ENCODE measurements at places on chromosomes 2 and 18. TPM values are rescaled to one million over a fixed set of nuclear protein-coding genes. Genes with fewer than 3 reads are reported as not detected.

DNA sequence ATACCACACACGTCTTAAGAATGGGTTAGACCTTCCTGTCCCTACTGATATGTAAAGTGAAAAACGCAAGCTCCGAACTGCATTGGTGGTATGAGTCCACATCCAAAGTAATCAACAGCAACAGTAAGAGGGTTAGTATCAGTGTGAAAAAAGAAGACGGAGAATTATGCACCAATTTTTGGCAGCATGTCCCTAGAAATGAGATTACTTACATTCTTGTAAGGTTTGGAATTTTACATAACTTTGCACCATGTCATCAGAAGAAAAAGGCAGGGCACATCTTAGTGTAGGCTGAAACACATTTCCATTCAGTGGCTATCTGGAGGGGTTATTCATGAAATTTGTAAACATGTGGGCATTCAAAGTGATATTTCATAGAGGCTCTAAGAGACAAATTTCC lies 88.2 kb downstream of the LONRF2 start:
- peaks cover 18% of the 10 kb centered on the region for H3K4me1 ChIP-seq
- H3K27me3 ChIP-seq, result no peaks in the 10 kb centered on the region
- H3K36me3 ChIP-seq, result no peaks in the 10 kb centered on the region
- H3K4me3 ChIP-seq, result no peak overlapping the region
- H3K27ac ChIP-seq, result no peak overlapping the region

- H3K36me3 ChIP-seq, result peaks cover 2% of the 10 kb centered on the region
- no peak overlapping the region for H3K27ac ChIP-seq
- no peaks in the 10 kb centered on the region for H3K27me3 ChIP-seq
- no peak overlapping the region for H3K4me3 ChIP-seq
These were observed 102.3 kb downstream of the OSR1 start for GRCh38 chr2:19256121-19256601.

The NPPC gene
- 0.57 TPM for total RNA-seq

The CHRNG gene
- total RNA-seq, result not detected

The SKOR2 gene
- not detected for total RNA-seq

GRCh38 chr2:239829326-239829725 lies 195.8 kb downstream of the NDUFA10 start:
- no peak for DNase-seq
- no peaks in the 10 kb centered on the region for H3K36me3 ChIP-seq
- peaks cover 2% of the 10 kb centered on the region for H3K27me3 ChIP-seq
- H3K27ac ChIP-seq, result no peak overlapping the region
- H3K4me1 ChIP-seq, result no peaks in the 10 kb centered on the region

- peaks cover 78% of the 10 kb centered on the region for H3K4me1 ChIP-seq
- H3K4me3 ChIP-seq, result no peak overlapping the region
- no peaks in the 10 kb centered on the region for H3K27me3 ChIP-seq
- H3K27ac ChIP-seq, result no peak overlapping the region
- H3K36me3 ChIP-seq, result no peaks in the 10 kb centered on the region
These were observed 69.5 kb downstream of the INPP4A start for GRCh38 chr2:98514096-98514639.

The COLEC12 gene
- not detected for total RNA-seq

GRCh38 chr18:43278355-43278754 lies 1.1 kb upstream of the SYT4 start:
- H3K36me3 ChIP-seq, result no peaks in the 10 kb centered on the region
- DNase-seq, result no peak
- no peak overlapping the region for H3K4me3 ChIP-seq

GRCh38 chr2:228378696-228379425 lies 197.4 kb upstream of the SPHKAP start:
- no peaks in the 10 kb centered on the region for H3K36me3 ChIP-seq
- DNase-seq, result no peak
- no peaks in the 10 kb centered on the region for H3K27me3 ChIP-seq
- H3K4me1 ChIP-seq, result no peaks in the 10 kb centered on the region

- peak overlapping the region; percentile 97 for H3K4me3 ChIP-seq
- peaks cover 91% of the 10 kb centered on the region for H3K36me3 ChIP-seq
These were observed 3.4 kb downstream of the CYTIP start for GRCh38 chr2:157440404-157441071.

- H3K27me3 ChIP-seq, result no peaks in the 10 kb centered on the region
- peaks cover 31% of the 10 kb centered on the region for H3K4me1 ChIP-seq
These were observed 866 bp upstream of the SF3B6 start for GRCh38 chr2:24076849-24077534.

DNA sequence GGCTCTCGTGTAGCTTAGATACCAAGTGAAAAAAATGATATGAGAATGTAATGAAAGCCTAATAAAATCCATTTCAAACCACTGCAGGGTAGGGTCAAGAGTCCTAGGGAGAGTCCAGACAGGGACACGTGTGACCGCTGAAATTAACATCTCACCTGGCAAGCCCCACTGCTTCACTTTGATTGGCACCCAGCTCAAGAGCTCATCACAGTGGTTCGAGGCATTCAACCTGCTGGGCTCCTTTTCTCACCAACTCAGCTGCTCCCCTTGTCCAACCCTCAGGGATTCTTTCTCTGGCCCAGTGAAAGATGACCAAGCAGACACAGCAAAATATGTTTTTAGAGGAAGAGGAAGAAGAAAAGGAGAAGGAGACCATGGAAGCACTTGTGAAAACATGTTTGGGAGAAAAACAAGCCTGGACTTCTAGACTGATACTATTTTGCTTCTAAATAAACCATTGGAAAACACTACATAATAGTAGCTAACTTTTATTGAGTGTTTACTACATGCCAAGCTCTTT lies 49.2 kb upstream of the CREB1 start:
- no peak for DNase-seq
- no peaks in the 10 kb centered on the region for H3K27me3 ChIP-seq
- no peaks in the 10 kb centered on the region for H3K36me3 ChIP-seq
- H3K4me1 ChIP-seq, result peaks cover 35% of the 10 kb centered on the region
- no peak overlapping the region for H3K27ac ChIP-seq
- no peak overlapping the region for H3K4me3 ChIP-seq

The SULT1C2 gene
- total RNA-seq, result not detected

The CHST9 gene
- not detected for total RNA-seq

DNA sequence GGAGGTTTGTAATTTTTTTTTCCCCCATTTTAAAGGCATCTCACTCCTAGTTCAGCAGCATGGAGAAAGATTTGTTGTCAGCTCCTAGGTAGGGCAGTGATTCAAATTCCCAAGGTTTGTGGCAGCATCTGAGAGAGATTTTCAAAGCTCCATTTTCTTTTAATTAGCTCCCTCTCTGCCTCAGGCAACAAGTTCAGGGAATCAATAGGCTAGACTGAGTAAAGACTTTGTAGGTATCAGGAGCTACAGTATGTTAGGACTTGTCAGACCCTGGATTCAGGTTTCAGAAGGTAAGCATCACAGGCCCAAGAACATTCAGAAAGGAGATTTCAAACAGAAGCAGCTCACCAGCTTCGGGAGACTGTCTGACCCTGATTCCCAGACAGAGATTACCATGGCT lies 273.3 kb upstream of the ERBB4 start:
- no peaks in the 10 kb centered on the region for H3K36me3 ChIP-seq
- H3K27ac ChIP-seq, result no peak overlapping the region
- H3K4me3 ChIP-seq, result no peak overlapping the region
- no peak for DNase-seq
- H3K27me3 ChIP-seq, result no peaks in the 10 kb centered on the region
- H3K4me1 ChIP-seq, result peaks cover 4% of the 10 kb centered on the region

DNA sequence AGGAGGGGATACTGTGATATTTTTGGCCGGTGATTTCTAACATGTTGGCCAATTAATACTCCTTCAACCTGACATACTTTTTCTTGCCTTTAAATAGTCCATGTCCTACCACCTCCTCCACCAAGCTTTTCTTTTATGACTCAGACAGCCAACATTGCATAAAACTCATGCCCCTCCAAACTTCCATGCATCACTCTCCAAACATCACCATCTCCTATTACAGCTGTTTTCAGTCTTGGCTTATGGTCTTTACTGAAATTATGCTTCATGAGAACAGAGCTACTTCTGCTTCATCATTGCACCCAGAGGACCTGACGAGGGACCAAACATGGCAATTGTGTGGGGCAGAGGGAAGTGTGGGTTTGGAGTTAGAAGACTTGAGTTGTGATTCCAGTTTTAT lies 305.4 kb downstream of the LPIN1 start:
- no peak overlapping the region for H3K27ac ChIP-seq
- H3K36me3 ChIP-seq, result no peaks in the 10 kb centered on the region
- H3K4me1 ChIP-seq, result peaks cover 18% of the 10 kb centered on the region
- no peak for DNase-seq

DNA sequence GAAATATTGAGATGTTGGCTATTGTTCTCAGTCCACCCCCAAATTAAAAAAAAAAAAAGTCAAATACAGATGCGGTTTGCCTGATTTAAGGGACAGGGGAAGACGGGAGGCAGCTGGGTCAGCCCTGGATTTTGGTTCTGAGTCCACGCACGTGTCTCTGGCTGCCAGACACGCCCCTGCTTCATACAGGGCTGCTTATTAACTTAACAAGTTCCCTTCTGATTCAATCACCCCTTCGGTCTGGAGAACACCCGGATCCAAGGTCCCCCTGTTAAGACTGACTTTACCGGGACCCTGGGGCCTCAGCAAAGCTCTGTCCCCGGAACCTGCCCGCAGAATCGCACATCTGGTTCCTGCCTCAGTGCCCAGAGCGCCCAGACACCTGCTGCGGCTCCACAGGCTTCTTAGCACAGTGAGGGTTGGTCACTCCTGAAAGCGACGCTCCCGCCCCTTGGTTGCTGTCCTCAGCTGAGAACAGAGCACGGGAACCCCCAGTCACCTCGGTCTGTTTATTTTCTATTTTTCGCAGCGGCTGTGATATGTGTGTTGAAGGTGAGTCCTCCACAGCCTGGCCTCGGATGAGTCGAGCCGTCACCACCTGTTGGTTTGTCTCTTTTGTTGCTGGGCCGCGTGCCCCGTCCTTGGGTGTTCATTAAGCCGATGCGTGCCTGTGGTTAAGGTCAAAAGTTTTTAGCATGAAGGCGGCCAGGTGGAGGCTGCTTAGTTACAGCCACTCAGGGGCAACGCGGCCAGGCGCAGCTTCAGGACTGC lies 57.2 kb downstream of the RTP5 start:
- DNase-seq, result no peak
- no peaks in the 10 kb centered on the region for H3K27me3 ChIP-seq
- H3K4me3 ChIP-seq, result no peak overlapping the region
- H3K27ac ChIP-seq, result no peak overlapping the region
- H3K36me3 ChIP-seq, result no peaks in the 10 kb centered on the region

DNA sequence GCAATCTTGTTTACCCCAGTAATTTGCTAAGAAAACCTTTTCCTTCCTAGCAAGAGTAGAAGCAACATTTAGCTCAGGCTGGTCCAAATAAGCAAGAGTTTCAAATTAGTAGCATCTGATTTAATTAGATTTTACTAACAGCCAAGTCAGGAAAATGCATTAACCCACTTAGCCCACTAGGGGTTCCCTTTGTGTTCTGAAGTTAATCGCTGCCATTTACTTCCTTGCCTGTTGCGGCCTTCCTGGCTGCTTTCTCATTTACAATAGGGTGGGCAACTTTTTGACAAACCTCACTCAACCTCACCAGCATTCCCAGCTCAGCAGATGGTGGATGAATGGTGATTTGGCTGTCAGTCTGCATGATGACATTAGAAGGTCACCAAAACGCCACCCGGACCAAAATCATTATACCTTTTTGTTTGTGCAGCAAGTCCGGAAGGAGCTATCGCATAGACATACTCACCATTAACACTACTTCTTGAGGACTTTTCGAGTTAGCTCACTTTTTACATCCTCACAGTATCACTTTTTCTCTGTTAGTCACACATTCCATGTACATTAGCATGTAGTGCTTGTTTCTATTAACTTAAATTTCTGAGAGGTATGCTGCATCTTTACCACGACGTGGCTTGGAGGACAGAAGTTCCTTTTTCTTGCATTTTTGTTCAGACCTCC lies 101.5 kb upstream of the SETBP1 start:
- no peaks in the 10 kb centered on the region for H3K4me1 ChIP-seq
- H3K36me3 ChIP-seq, result no peaks in the 10 kb centered on the region
- DNase-seq, result no peak
- H3K27me3 ChIP-seq, result no peaks in the 10 kb centered on the region
- H3K4me3 ChIP-seq, result no peak overlapping the region

DNA sequence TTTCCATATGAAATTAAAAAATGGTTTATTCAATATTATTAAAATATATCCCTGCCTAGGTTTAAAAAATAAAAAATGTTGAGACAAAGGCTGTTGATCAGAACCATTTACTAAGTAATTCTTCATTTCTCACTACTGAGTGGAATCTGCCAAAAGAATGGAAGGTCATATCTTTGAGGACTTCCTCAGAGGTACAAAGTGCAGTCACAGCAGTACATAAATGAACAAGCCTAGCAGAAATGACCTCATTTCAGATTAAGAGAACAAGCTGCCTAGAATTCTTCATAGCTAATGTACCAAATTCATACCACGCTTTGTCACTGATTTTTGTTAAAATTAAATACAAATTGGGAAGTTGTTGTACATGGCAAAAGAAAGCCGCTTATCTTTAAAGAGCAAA lies 318.9 kb upstream of the TFPI start:
- no peak overlapping the region for H3K27ac ChIP-seq
- no peak overlapping the region for H3K4me3 ChIP-seq
- H3K36me3 ChIP-seq, result no peaks in the 10 kb centered on the region
- no peak for DNase-seq
- H3K27me3 ChIP-seq, result no peaks in the 10 kb centered on the region
- H3K4me1 ChIP-seq, result no peaks in the 10 kb centered on the region

- H3K27me3 ChIP-seq, result peaks cover 3% of the 10 kb centered on the region
- H3K4me3 ChIP-seq, result no peak overlapping the region
- peaks cover 6% of the 10 kb centered on the region for H3K4me1 ChIP-seq
- DNase-seq, result no peak
- H3K27ac ChIP-seq, result no peak overlapping the region
These were observed 153.8 kb downstream of the MAP2 start for GRCh38 chr2:209577376-209578357.

The MOCOS gene
- not detected for total RNA-seq

The CXCR4 gene
- 70.2 TPM for total RNA-seq

DNA sequence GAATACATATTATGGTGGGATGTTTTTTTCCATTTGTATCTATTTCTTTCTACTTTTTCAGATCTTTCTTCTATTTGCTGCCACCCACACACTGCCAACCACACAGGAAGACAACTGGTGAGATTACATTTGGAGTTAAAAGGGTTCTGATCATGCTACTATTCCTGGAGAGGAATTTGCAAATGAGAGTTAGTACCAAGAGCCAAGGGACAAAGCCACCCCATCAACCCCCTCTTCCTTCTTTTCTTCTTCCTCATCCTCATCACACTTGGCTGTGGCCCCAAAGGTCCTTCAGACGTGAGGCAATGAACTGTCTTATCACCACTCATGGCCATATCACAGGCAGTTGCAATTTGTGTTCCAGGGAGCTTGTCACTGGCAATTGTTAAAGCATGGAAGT lies 215.6 kb upstream of the SLC14A2 start:
- no peak for DNase-seq
- no peak overlapping the region for H3K4me3 ChIP-seq
- H3K27me3 ChIP-seq, result peaks cover 22% of the 10 kb centered on the region
- H3K27ac ChIP-seq, result no peak overlapping the region
- no peaks in the 10 kb centered on the region for H3K4me1 ChIP-seq

The NR4A2 gene
- 32.9 TPM for total RNA-seq

GRCh38 chr2:219453671-219454590 lies 19.3 kb downstream of the SPEG start:
- no peak overlapping the region for H3K27ac ChIP-seq
- H3K27me3 ChIP-seq, result peaks cover 15% of the 10 kb centered on the region
- no peak overlapping the region for H3K4me3 ChIP-seq
- no peaks in the 10 kb centered on the region for H3K4me1 ChIP-seq

The FBXO48 gene
- 1.2 TPM for total RNA-seq

Measured in activated naive CD4-positive, alpha-beta T cell treated with anti-CD3 and anti-CD28 coated beads for 36 hours (primary cell).